ENCODE measurements at places on chromosomes 1 and 21.

- DNase-seq = no peak
Observed at GRCh38 chr21:36105327-36105842, 29.5 kb upstream of the CBR3 start.

- no peak for DNase-seq
Observed at GRCh38 chr1:221430152-221430960, 311.5 kb downstream of the DUSP10 start.

GRCh38 chr21:45874716-45875415, 106.7 kb upstream of the COL6A1 start:
- peak; percentile 86 for DNase-seq

GRCh38 chr21:45278156-45278911, 9.4 kb downstream of the POFUT2 start:
- DNase-seq = no peak

GRCh38 chr1:74681449-74681848, 7.9 kb upstream of the ERICH3 start:
- no peak for DNase-seq

DNA sequence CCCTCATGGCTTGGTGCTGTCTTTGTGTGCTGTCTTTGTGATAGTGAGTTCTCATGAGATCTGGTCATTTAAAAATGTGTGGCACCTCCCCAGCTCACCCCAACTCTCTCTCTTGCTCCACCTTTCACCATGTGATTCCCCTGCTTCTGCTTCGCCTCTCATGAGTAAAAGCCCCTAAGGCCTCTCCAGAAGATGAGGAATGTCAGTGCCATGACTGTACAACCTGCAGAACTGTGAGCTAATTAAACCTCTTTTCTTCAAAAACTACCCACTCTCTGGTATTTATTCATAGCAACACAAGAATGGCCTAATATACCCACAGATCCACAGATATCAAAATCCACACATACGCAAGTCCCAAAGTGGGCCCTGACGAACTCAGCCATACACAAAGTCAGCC, 88.9 kb upstream of the PPP2R5A start:
- no peak for DNase-seq

DNA sequence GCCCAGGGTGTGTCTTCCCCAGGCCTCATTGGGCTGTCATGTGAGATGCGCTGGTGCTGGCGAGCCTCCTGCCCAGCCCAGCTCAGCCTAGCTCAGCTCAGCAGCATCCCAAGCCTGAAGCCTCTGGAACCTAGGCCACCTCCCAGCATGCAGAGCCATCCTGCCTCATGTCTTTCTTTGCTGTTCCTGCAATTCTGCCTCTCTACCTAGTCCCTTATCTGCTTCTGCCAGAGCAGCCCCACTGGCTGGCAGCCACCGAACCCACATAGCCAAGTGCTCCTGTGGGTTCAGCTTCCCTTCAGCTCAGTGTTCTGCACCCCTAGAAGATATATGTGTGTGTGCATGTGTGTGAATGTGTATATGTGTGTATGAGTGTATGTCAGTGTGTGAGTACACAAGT, 291.5 kb upstream of the VAMP3 start:
- no peak for DNase-seq

DNA sequence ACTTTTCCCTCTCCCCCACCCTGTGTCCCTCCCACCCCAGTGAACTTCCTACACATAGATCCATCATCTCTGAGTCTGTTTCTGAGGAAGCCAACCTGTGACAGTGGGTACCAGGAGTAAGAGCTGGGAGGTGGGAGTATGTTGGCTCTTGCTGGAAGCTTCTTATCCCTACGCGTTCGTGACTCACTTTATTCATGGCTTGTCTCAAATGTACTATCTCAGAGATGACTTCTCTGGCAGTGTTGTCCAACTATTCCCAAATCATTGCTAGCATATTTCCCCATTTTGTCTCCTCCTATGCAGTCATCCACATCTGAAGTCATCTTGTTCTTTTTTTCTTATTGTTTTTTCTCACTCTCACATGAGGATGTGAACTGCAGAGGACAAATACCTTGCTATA, 88.0 kb downstream of the HIVEP3 start:
- DNase-seq = no peak

DNA sequence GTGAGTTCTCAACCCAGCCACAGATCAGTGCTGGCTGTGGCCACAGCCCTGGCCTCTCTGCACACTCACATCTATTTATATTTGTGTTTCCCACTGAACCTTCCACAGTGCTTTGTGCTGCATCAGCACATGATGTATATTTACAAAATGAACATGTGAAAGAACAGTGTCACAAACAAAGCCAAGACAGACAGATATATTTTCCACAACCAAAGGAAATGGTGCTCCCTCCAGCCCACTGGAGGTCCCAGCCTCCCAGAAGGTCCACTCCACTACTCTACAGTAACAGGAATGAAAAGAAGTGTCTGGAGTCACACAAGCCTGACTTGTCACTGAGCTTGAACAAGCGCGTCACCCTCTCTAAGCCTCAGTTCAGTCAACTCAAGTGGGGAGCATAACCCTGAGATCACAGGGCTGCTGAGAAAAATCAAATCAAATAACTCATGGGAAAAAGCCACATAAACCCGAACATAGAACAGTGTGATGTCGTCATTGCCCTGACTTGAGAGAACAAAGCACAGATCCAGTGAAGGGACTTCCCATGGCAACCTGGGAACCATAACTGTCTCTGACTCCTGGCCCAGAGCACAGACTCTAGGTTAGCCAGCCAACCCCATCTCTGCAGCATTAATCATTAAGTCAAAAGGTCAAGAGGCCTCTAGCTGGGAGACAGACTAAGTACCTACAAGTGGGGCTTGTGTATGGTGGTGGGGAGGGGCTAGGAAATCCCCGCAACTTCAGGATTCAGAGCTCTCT, 121.2 kb downstream of the TRABD2B start:
- DNase-seq = peak; percentile 64

DNA sequence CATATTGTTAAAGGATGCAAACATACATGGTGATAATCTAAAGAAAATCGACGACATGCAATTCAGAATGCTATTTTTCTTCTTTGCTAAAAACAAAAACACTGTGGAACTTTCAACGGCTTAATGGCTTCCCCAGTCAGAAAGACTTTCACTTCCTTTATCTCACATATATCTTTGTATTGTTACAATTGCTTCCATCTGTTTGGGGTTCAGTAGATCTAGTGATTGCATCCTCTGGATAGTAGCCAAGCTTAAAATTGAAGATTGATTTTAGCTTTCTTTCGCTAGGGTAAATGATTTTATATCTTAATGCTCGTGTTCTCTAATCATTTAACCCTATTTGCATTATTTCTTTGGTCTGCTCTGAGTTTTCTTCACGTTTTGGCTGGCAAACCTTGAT, 31.8 kb upstream of the ADAMTS1 start:
- no peak for DNase-seq

GRCh38 chr1:201941420-201942128, 4.8 kb downstream of the LMOD1 start:
- peak; percentile 56 for DNase-seq

GRCh38 chr1:202162418-202163280, 2.2 kb upstream of the PTPN7 start:
- no peak for DNase-seq

DNA sequence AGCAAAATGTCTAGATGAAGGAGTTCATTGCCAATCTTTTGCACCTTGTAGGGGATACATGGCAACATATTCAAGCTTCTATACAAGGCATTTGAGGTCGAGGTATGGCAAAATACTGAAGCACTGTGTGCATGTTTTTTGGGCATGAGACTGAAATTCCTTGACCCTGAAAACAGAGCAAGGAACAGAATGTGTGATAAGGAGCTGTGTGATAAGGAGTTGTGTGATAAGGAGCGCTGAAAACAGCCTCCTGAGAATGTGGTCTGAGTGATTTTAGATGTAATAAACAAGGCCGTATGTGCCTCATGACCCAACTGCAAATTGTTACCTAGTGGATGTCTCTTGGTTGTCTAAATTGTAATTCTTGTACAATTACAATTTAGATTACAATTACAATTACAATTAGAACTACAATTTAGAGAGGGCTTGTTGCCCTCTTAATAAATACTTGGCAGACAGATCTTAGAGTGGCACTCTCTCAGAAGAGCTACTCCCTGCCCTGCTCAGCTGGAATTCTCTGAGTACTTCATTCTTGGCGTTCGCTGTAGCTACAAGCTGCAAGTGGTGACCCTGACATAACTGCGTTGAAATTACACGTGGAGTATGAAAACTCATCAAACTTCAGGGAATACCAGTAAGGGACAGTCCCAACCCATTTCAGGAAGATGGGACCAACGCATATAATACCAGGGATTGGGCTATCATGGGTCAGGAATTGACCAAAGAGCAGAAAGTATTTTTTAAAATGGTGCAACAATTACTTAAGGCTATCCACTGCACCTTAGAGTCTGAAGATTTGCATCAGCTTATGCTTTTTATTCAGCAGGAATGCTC, 20.0 kb upstream of the ITLN1 start:
- DNase-seq = no peak

GRCh38 chr1:96772972-96773371, 51.4 kb downstream of the PTBP2 start:
- no peak for DNase-seq

- no peak for DNase-seq
Observed at GRCh38 chr1:92943502-92943847, 17.8 kb downstream of the DIPK1A start.

DNA sequence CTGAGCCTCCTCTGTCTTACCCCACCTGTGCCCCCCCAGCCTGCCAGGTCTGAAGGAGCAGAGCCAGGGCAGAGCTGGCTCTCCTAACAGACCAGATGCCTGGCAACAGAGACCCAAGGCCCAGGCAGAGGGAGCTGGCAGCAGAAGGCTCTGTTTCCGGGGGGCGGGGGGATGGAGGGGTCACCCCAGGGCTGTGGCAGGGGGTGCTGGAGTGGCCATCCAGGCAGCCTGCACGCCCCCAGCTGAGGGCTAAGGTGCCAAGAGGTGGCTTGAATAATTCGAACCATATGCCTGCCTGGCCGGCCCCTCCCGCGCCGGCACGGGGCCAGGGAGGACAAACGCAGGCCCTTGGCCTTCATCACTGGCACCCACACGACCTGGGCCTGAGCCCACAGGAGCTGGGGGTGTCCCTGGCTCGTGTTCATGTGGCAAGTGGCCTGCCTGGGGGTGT, 16.0 kb upstream of the PLEKHG5 start:
- DNase-seq = no peak

DNA sequence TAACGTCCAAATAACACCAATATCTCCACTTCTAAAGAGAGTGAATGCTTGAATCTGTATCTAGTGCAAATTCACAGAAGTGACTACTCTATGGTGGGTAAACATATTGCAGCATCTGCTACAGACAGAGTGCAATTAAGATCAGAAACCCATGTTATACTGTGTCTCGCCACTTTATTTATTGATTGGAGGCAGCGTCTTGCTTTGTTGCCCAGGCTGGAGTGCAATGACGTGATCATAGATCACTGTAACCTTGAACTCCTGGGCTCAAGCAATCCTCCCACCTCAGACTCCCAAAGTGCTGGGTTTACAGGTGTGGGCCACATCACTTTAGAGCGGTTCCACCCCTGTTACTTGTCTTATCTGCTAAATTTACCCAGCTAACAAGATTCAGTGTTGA, 57.0 kb downstream of the HLCS start:
- no peak for DNase-seq

DNA sequence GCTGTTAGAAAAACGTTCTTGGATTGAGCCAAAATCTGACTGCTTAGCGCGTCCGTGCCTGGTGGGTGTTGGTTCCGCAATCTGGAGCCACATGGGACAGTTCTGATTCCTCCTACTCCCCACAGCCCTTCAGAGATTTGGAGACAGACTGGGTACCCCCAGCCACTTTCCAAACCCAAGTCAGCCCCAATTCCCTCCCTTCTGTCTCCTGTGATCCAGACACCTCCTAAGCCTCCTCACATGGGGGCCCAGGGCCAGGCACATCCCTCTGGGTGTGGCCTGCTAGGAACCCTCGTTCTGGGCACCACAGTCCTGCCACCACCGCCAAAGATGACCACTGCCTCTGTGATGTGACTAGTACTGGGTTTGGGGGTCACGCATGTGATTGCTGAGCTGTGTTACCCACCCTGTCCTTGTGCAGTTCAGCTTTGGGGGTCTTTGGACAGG, 4.8 kb downstream of the PLA2G5 start:
- DNase-seq = no peak

- DNase-seq = peak; percentile 79
Observed at GRCh38 chr1:46549697-46550681, 1.5 kb downstream of the KNCN start.

DNA sequence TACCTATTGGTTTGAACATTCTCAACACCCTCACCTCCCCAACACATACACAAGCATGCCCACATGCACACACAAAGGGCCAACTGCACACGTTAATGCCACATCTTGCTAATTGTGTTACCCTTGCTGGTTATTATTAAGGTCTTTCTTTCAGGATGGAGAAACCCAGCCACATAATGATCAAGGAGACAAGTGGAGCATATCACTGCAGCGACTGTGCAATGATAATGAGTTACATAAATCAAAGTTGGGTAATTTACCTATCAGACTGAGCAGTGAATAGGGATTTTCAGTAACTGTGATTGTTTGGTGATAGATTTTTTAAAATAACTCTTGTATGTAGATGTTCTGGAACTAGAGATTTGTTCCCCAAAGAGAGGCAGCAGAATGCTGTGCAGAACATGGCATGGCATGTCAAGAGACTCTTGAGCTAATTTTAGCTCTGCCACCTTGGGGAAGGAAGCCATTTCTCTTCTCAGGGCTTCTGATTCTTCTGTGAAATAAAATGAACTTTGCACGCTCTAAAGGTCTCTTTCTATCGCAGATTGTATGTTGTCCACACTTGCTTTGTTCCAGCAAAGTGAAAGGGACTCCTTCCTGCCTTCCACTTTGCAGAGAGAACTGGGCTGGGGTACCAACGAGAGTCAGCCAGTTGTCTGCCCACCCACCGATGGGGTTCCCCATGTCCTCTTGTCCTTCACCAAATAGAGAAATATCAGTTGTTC, 126.0 kb upstream of the CAMK1G start:
- no peak for DNase-seq

GRCh38 chr1:41589395-41589794, 104.9 kb upstream of the EDN2 start:
- DNase-seq = no peak

DNA sequence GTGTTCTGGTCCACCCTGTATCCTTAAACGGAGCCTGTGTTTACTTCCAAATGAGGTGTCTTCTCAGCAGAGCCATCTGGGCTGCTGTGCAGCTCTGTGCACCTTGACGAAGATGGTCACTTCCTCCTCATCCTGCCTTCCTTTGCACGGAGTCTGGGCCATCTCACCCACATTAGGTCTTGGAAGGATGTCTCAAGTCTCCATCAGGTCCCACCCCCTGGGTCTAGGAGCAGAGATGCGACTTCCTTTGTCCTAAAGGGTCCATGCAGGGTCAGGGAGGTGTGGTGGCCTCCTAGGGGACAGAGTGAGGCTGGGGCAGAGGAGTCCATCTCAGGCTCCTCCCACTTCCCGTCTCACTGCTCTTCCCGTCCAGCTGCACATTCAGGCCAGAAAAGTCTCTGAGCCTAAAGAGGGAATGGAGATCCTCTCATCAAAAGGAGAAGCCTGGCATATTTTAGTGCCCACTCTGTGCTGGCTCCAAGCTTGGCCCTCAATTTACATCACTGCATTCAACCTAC, 209.2 kb downstream of the MATN1 start:
- no peak for DNase-seq

All from tongue (tissue), 3 donors.